Tibial nerve (tissue), 4 donors: ENCODE measurements at places on chromosomes 3 and 15. TPM values are rescaled to one million over a fixed set of nuclear protein-coding genes. Genes with fewer than 3 reads are reported as not detected.

DNA sequence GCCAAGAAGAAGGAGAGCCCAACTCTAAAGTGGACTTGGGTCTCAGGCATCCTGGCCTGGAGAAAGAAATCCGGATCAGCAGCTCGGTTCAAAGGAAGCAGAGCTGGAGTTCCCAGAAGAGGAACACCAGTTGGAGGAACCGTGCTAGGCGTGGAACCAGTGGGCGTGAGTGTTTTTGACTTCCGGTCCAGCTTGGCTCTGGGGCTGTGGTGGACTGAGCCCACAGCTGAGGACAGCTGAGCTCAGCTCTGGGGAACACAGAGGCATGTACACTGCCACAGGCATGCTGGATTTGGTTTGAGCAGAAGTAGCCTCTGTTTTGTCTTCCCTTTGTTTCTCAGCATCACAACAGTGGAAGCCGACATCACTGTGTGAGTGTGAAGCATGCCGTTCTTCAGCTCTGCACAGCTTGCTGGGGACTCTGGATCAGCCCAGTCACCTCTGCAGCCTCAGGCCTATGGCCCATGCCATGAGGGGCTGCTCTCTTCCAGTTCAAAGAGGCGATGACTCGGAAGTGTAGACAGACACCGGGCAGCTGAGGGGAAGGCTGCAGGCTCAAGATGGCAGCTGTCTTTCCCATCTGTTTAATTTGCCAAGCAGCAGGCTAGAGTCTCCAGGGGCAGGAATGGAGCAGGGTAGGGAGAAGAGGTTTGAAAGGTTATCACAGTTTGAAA is 185.8 kb upstream of the UBE3A start:
- no peak for DNase-seq
- no peak overlapping the region for H3K4me3 ChIP-seq
- no peaks in the 10 kb centered on the region for H3K36me3 ChIP-seq
- no peak overlapping the region for H3K27ac ChIP-seq
- no peaks in the 10 kb centered on the region for H3K4me1 ChIP-seq

Gene SNX33
- total RNA-seq, result 30.8 TPM

DNA sequence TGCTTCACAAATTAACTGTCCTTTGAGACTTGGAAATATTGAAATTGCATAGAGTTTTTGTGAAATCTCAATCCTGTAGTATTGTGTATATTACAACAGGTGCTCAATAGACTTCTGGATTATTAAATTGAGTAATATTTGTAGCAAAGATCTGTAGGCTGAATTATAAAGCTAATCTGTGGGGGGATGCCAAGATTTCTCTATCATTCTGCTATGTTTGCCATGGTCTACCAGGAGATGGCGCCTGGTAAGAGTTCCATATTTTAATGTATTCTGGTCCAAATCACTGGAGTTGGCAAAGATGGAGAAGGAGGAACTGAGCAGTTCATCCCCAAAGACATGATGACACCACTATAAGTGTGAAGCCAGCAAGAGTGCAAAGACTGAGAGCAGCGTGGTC is 340.9 kb upstream of the TPRG1 start:
- H3K36me3 ChIP-seq, result no peaks in the 10 kb centered on the region
- H3K27ac ChIP-seq, result no peak overlapping the region
- H3K4me1 ChIP-seq, result peaks cover 6% of the 10 kb centered on the region
- H3K27me3 ChIP-seq, result no peaks in the 10 kb centered on the region
- no peak for DNase-seq

DNA sequence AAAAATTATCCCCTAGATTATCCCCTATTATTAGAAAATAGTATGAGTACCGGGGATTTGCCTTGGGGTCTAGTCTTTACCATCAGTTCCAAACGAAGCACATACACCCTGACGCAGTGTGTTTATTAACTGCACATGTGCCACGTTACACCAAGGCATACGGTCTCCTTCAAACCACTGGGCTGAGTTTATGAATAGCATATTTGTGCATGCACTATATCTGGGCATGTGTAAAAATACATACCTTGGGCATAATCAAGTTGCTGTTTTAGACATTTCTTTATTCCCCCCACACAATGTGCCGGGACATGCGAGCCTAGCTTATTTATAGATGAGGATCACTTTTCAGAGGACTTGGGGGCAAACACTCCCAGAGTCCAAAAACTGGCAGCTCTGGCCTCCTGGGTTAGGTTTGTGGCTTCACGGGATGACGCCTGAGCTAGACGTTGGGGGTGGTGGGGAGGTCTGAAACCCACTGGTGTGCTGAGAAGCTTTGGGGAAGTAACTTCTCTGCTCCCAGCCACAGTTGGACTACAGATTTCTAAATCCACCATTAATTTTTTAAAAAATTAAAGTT is 16.2 kb downstream of the IGDCC4 start:
- no peak overlapping the region for H3K27ac ChIP-seq
- no peaks in the 10 kb centered on the region for H3K27me3 ChIP-seq
- DNase-seq, result no peak
- H3K36me3 ChIP-seq, result no peaks in the 10 kb centered on the region
- H3K4me3 ChIP-seq, result no peak overlapping the region

- H3K27me3 ChIP-seq, result no peaks in the 10 kb centered on the region
- no peaks in the 10 kb centered on the region for H3K4me1 ChIP-seq
- no peak overlapping the region for H3K27ac ChIP-seq
- peaks cover 8% of the 10 kb centered on the region for H3K36me3 ChIP-seq
Measured at GRCh38 chr3:4426782-4427344, 40.2 kb downstream of the SUMF1 start.

DNA sequence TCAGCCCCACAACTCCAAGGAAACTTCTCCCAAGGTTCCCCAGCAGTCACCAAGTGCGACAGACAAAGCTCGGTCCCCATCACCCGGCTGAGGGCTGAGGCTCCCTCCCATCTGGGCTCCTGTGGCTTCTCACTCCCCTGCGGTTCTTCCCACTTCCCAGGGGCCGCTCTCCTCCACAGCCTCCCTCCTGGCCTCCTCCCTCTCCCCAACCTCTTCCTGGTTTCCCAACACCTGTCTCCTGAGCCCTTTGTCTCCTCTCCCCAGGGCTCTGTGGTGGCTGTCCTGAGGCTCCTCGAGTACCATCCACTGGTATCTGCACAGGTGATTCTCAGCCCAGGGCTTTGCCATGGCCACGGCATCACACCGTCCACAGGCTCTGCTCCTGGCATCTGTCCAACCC is 113.2 kb upstream of the NSMCE3 start:
- no peaks in the 10 kb centered on the region for H3K27me3 ChIP-seq
- no peak overlapping the region for H3K4me3 ChIP-seq
- H3K4me1 ChIP-seq, result no peaks in the 10 kb centered on the region
- no peak for DNase-seq

DNA sequence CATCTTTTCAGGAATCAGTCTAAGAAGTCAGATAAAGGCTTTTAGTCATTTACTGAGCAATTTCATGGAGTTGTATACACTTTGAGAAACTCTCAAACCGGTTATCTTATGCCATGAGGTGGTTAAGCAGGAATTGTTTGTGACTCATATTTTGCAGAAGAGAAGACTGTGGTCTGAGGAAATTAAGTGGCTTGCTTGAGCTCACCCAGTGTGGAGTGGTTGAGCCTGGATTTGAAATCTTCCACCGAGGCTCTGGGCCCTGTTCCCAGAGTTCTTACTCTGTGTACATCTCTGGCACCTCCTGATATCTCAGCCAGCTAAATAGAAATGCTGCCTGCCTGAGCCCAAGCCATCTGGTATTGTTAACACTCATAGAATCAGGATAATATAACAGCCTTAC is 37.8 kb upstream of the BCL6 start:
- no peak overlapping the region for H3K4me3 ChIP-seq
- H3K4me1 ChIP-seq, result no peaks in the 10 kb centered on the region
- H3K27ac ChIP-seq, result no peak overlapping the region
- DNase-seq, result no peak

GRCh38 chr3:10771486-10772270 is 44.4 kb upstream of the SLC6A11 start:
- H3K4me3 ChIP-seq, result no peak overlapping the region
- H3K4me1 ChIP-seq, result no peaks in the 10 kb centered on the region
- H3K36me3 ChIP-seq, result no peaks in the 10 kb centered on the region
- H3K27me3 ChIP-seq, result peaks cover 17% of the 10 kb centered on the region

DNA sequence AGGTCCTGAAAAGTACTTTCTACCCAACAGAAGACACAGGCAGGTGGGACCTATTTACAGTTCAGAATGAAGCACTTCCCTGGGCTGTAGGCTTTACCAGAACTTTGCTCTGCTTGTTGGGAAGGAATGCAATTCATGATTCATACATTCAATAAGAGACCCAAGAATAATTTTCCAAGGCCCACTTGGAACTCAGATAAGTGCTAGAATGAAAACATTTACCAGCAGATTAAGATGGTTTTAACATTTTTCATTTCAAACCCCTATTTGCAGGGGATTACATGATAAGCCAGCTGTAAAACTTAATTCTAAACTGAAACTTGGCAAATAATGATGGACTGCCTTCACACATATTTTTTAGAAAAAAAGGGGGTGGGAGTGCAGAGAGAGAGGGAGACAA is 417.2 kb downstream of the ERC2 start:
- H3K4me3 ChIP-seq, result no peak overlapping the region
- H3K27ac ChIP-seq, result no peak overlapping the region
- DNase-seq, result no peak
- H3K4me1 ChIP-seq, result no peaks in the 10 kb centered on the region

Gene HYAL1
- total RNA-seq, result 18.4 TPM

DNA sequence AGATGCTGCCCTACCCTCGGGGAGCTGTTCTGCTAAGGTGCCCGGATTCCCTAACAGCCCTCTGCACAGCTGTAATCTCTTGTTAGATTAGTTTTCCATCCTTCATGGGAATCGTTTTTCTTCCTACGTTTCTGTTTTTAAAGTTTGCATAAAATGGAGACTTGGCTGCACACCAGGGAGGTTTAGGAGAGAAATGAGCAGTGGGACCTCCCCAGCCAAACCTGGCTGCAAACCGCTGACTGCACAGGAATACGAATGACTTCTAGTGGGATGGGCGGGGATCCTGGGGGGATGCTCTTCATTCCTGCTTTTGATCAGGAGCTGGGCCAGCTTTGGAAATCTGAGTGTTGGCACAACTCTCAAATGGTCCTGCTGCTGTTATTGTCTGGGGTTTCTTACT is 77.5 kb downstream of the THSD4 start:
- H3K4me1 ChIP-seq, result no peaks in the 10 kb centered on the region
- H3K4me3 ChIP-seq, result no peak overlapping the region
- no peak for DNase-seq
- H3K27ac ChIP-seq, result no peak overlapping the region
- H3K36me3 ChIP-seq, result no peaks in the 10 kb centered on the region

Gene KNL1
- total RNA-seq, result 1.2 TPM

DNA sequence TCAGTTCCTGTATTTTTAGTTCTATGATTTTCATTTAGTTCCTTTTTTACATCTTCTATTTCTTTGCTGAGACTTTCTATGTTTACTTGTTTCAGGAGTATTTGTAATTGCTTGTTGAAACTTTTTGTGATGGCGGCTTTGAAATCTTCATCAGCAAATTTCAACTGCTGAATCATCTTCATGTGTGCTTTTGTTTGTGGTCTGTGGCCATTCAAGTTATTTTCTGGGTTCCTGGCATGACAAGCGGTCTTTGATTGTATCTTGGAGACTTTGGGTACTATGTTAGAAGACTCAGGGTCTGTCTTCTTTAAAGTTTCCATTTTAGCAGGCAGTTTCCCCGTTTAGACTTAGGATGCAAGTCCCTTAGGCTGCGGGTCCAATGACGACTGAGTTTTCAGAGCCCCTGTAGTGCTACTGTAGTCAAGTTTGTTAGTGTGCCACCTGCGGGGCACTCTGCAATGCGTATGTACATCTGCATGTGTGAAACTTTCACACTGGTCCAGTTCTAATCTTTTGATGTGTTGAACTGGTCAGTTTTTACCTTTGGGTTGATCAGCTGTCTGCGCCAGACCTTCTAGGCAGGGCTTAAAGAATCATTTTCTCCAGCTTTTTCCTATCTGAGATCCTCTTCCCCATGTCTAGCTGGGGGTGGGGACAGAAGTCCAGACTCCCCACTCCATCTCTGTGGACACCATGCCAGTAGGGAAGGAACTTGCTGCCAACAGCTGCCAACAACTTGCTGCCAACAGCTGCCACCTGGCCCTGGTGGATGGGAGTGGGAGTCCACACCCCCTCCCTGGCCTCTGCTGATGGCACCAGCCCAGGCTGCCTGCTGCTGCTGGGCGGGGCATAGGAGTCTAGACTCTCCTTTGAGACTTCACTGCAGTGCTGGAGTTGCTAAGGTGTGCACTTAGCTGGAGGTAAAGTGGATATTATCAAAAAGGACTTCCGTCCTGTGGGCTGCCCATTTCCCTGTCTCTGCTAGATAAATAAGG is 190.9 kb downstream of the TJP1 start:
- H3K4me3 ChIP-seq, result no peak overlapping the region
- no peaks in the 10 kb centered on the region for H3K4me1 ChIP-seq
- DNase-seq, result no peak
- H3K36me3 ChIP-seq, result no peaks in the 10 kb centered on the region
- H3K27ac ChIP-seq, result no peak overlapping the region

DNA sequence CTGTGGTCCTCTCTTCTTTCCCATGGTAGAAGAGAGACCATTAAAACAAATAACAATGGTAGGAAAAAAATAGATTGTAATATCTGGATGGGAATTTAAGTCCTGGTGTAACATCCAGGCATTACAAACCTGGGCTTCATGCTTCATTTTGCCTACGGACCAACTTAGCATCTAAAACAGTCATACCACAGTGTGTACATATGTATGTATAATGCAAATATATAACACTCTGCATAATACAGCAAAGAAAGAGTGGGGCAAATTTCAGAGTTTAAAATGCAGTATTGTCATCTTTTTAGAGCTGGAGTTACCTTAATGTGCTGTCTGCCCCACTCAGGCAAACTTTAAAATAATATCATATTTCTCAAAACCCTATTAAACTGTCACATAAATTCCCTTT is 298.2 kb downstream of the AGBL1 start:
- H3K27me3 ChIP-seq, result no peaks in the 10 kb centered on the region
- H3K27ac ChIP-seq, result no peak overlapping the region
- H3K4me1 ChIP-seq, result no peaks in the 10 kb centered on the region
- DNase-seq, result no peak

- no peaks in the 10 kb centered on the region for H3K4me1 ChIP-seq
- no peak overlapping the region for H3K4me3 ChIP-seq
- H3K36me3 ChIP-seq, result no peaks in the 10 kb centered on the region
- H3K27ac ChIP-seq, result no peak overlapping the region
- no peaks in the 10 kb centered on the region for H3K27me3 ChIP-seq
- no peak for DNase-seq
Measured at GRCh38 chr3:13769422-13769821, 110.4 kb downstream of the WNT7A start.

DNA sequence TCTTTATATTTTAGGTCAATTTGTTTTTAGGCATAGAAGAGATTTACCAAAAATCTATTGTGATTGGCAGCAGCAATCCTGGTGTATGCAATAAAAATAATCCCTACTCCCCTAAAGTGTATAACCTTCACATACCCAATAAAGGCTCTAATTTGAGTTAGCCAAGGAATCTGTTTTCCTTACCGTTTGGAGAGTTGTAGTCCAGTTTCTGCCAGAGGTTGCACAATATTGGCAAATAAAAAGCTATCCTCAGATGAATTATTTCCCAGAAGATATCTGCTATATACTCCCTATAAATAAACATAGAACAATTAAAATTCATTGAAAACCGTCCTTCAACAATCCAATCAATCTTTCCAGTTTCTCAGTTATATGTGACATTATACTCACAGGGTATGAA is 31.1 kb downstream of the ACKR4 start:
- no peak overlapping the region for H3K4me3 ChIP-seq
- H3K27me3 ChIP-seq, result no peaks in the 10 kb centered on the region
- no peaks in the 10 kb centered on the region for H3K4me1 ChIP-seq
- H3K36me3 ChIP-seq, result peaks cover 52% of the 10 kb centered on the region
- no peak for DNase-seq
- H3K27ac ChIP-seq, result no peak overlapping the region

GRCh38 chr3:50323092-50323600 is 601 bp upstream of the HYAL2 start:
- peak overlapping the region; percentile 90 for H3K27ac ChIP-seq
- no peak for DNase-seq
- no peak overlapping the region for H3K4me3 ChIP-seq
- H3K27me3 ChIP-seq, result no peaks in the 10 kb centered on the region
- peaks cover 38% of the 10 kb centered on the region for H3K36me3 ChIP-seq

Gene SUSD5
- 2.1 TPM for total RNA-seq
